ENCODE measurements at places on chromosomes 12 and 14.
A peak's percentile ranks its signal among the peaks of the same experiment; 100 is the strongest.

- DNase-seq = no peak
Measured at GRCh38 chr12:45282411-45282810, 66.5 kb downstream of the ANO6 start.

DNA sequence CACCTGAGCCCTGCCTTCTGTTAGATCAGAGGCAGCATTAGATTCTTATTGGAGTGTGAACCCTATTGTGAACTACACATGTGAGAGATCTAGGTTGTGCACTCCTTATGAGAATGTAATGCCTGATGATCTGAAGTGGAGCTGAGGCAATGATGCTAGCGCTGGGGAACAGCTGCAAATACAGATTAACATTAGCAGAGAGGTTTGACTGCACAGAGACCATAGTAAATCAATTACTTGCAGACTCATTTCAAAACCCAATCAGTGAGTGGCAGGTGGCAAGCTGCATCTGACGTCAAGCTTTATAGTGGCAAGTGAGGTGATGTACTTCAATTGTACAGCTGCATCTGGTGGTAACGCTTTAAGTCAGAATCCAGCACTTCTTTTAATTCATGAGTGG, 141.6 kb downstream of the GPHN start:
- peak; percentile 88 for DNase-seq

GRCh38 chr14:92673601-92674150, 74.8 kb downstream of the LGMN start:
- DNase-seq = no peak

DNA sequence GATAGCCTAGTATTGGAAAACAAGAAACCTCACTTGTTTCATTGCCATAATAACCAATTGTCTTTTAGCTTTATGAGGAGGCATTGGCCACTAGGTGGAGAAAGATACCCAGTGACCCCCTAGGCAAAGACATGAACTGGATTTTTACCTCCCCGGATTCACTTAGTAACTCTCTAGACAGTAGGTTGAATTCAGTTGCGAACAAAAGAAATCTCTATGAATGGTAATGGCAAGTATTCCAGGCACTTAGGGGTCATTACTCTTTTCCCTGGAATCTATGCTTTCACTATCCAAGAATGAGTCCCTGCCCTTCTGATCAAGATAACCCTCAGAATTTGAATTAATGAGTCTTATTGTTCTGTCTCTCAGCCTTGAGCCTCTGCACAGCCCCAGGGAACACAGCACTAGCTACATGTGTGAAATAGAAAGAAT, 29.5 kb upstream of the RHOJ start:
- DNase-seq = no peak

- DNase-seq = no peak
Measured at GRCh38 chr14:77108753-77109152, 10.7 kb downstream of the CIPC start.

- DNase-seq = no peak
Measured at GRCh38 chr12:108136697-108137096, 7.6 kb downstream of the WSCD2 start.

DNA sequence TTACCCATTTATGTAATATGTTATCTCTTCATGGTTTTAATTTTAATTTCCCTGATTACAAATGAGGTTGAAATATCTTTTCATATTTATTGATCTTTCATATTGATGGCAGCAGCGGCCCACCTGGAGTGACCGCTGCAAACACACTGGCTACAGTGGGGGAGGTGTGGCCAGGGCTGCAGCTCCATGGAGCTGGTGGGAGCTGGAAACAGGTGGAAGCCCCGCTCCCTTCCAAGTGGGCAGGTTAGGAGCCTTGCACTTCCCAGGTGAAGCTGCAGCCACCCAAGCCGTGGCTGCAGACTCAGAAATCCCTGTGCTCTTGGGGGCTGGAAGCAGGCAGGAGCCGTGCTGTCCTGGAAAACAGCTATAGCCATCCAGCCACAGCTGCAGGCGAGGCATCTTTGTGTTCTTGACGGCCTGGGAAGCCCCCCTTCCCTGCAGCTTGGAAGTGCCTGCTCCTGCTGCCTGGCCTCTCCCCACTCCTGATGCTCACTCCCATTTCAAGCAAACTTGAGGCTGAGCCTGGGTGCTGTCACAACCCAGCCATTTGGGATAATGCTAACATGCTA, 201.1 kb downstream of the TMEM117 start:
- DNase-seq = no peak

- DNase-seq = no peak
Measured at GRCh38 chr12:121250359-121250758, 40.4 kb downstream of the P2RX4 start.

- DNase-seq = no peak
Measured at GRCh38 chr14:51337520-51337919, 97.5 kb downstream of the TMX1 start.

- DNase-seq = no peak
Measured at GRCh38 chr12:107662484-107662883, 23.1 kb upstream of the PWP1 start.

GRCh38 chr12:122355706-122356105, 66.8 kb downstream of the CLIP1 start:
- no peak for DNase-seq
